Uterus (tissue), 4 donors: ENCODE measurements at places on chromosomes 5 and 9. TPM values are rescaled to one million over a fixed set of nuclear protein-coding genes. Genes with fewer than 3 reads are reported as not detected.
A peak's percentile ranks its signal among the peaks of the same experiment; 100 is the strongest.

DNA sequence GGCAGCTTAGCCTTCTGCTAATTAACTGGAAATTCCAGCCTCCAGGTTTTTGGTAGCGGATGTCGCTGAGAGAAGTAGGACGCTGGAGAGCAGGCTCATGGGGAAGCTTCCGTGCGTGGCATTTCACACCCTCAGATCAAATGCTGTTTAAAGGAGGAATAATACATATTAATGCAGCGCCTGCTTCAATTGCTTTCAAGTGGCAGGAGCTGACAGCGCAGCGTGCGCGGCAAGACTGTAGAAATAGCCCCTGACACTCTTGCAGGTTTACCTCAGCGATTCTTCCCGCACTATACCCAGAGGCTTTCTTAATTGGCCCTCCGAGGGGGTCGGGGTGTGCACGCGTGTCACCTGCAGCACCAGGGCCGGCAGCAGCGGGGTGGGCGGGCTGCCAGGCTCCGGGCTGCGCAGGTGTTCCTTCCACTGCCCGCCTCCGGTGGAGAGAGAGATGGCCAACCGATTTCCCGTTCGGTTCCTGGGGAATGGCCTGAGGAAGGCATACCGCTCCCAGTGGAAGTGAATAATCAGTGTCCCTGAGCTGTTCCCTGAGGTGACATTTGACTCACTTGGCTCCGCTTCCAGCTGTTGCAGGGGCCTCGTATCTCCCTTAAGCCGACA is 427.9 kb downstream of the KCTD16 start:
- no peaks in the 10 kb centered on the region for H3K4me1 ChIP-seq
- no peak for DNase-seq
- H3K36me3 ChIP-seq = no peaks in the 10 kb centered on the region
- no peak overlapping the region for H3K4me3 ChIP-seq
- H3K27ac ChIP-seq = no peak overlapping the region

GRCh38 chr5:60208716-60209115 is 315.2 kb upstream of the PDE4D start:
- DNase-seq = peak; percentile 15
- no peaks in the 10 kb centered on the region for H3K4me1 ChIP-seq
- no peaks in the 10 kb centered on the region for H3K36me3 ChIP-seq
- no peaks in the 10 kb centered on the region for H3K27me3 ChIP-seq
- H3K4me3 ChIP-seq = no peak overlapping the region

The RANBP3L gene
- 1.5 TPM for total RNA-seq

DNA sequence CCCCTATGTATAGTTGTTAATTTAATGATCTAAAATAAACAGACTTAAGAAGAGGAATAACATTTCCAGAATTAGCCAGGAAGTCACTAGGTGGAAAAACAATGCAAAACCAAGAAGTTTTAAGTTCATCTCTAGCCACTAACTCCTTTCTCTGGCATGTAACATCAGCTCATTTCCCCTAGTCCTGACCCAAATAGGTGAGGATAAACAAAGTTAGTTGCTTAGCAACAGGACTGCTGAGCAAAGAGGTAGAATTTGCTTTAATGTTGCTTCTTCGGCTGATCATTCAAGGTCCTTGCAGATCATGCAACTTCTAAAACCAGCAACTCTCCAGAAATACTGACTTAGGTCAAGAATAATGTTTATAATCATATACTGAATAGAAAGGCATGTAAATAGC is 675.8 kb downstream of the CETN3 start:
- H3K27me3 ChIP-seq = no peaks in the 10 kb centered on the region
- no peaks in the 10 kb centered on the region for H3K36me3 ChIP-seq
- H3K4me1 ChIP-seq = no peaks in the 10 kb centered on the region
- no peak overlapping the region for H3K4me3 ChIP-seq
- no peak overlapping the region for H3K27ac ChIP-seq

- no peaks in the 10 kb centered on the region for H3K4me1 ChIP-seq
- H3K27me3 ChIP-seq = no peaks in the 10 kb centered on the region
- H3K36me3 ChIP-seq = no peaks in the 10 kb centered on the region
- no peak overlapping the region for H3K4me3 ChIP-seq
Measured at GRCh38 chr5:107937204-107937603, 266.5 kb upstream of the EFNA5 start.

DNA sequence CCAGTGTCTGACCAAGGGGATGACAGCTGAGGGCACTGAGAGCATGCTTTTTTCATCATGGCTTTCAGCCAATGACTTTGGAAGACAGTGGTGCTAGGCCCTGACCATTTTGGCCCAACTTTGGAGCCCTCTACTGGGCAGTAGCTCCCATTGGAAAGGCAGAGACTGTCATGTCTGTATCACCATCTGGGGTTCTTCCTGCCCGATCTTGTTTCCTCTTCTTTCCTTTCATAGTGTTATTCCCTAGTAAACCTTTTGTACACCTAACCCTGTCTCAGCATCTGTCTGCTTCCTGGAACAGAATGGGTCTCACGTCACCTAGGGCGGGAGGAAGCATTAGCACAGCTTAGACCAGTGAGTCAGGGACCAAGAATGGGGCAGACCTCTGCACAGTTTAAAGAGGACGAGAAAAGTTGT is 97.4 kb upstream of the MAST4 start:
- H3K4me1 ChIP-seq = no peaks in the 10 kb centered on the region
- DNase-seq = no peak
- H3K27ac ChIP-seq = no peak overlapping the region
- H3K27me3 ChIP-seq = no peaks in the 10 kb centered on the region

DNA sequence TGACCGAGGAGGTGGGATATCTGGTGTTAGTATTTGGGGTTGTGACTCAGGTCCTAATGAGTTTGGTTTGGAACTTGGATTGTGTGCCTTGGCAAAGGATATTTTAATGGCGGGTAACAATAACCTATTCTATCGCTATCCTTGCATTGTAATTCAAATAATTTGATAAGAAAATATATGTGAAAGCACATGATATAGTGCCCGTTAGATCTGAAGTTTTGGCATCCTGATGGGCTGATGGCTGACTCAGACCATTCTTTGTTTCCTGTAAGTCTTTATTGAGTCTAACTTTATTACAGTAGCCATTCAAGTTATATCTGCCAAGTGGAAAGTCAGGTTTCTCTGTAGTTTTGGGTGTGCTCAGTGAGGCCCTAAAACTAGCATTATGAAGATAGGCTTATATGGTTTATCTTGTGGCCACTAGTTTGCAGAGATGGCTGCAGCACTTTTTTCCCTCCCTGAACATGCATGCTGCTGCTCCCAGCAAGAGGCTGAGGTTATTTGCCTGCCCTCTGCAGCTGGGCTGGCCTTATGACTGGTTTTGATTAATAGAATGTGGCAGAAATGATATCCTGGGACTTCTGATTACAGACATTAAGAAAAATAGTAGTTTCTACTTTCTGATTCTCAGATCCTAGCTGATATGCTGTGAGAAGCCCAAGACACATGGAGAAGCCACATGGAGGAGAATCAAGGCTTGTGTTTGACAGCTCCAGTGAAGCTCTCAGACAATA is 46.6 kb downstream of the CFAP95 start:
- H3K27me3 ChIP-seq = no peaks in the 10 kb centered on the region
- H3K4me1 ChIP-seq = no peaks in the 10 kb centered on the region
- no peak for DNase-seq
- no peak overlapping the region for H3K27ac ChIP-seq

DNA sequence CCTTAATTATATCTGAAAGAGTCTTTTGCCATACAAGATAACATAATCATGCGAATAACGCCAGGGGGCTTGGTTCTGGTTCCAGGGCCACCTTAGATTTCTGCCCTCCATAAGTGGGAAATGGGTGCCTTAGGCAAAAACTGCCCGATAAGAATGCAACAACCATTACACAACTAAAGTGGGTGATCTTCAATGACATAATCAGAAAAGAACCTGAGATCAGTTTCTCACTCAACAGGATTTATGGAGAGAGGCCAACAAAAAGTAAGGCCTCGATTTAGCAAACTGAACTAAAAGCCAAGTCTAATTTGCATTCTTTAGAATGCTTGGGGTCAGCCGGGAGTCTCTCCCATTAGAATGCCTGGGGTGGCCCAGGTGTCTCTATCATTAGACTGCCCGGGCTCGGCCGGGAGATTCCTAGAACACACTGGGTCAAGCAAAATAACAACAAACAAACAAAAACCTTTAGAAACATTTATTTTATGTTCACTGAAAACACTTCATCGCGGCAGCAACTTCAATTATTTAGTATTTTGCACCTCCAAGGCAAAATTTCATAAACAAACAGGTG is 194.8 kb downstream of the AUH start:
- H3K4me3 ChIP-seq = no peak overlapping the region
- no peaks in the 10 kb centered on the region for H3K36me3 ChIP-seq
- H3K27me3 ChIP-seq = no peaks in the 10 kb centered on the region

GRCh38 chr9:16950051-16950450 is 79.6 kb upstream of the BNC2 start:
- no peak for DNase-seq
- H3K27ac ChIP-seq = no peak overlapping the region
- no peaks in the 10 kb centered on the region for H3K36me3 ChIP-seq
- no peak overlapping the region for H3K4me3 ChIP-seq
- no peaks in the 10 kb centered on the region for H3K4me1 ChIP-seq
- no peaks in the 10 kb centered on the region for H3K27me3 ChIP-seq

- no peak overlapping the region for H3K4me3 ChIP-seq
- H3K36me3 ChIP-seq = no peaks in the 10 kb centered on the region
- H3K4me1 ChIP-seq = no peaks in the 10 kb centered on the region
- DNase-seq = no peak
Measured at GRCh38 chr9:116891424-116891823, 204.3 kb downstream of the TRIM32 start.

DNA sequence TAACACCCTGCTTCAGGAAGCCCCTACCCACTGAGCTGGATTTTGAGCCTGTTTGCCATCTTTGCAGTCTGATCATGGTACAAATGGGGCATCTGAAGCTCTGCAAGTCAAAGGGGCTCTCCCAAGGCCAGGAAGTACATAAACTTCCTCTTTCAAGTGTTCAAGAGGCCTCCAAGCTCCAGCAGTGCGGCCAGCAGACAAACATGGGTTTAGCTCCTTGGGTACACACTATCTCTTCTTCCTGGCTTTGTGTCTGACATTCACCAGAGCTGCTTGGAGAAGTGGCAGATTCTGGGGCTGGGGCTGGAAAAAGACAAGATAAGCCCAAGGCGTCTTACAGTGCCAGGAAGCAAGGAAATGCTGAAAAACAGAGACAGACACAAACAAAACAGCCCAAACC is 34.1 kb downstream of the LAMC3 start:
- no peak overlapping the region for H3K27ac ChIP-seq
- no peak overlapping the region for H3K4me3 ChIP-seq
- H3K4me1 ChIP-seq = no peaks in the 10 kb centered on the region
- DNase-seq = no peak
- no peaks in the 10 kb centered on the region for H3K36me3 ChIP-seq
- H3K27me3 ChIP-seq = no peaks in the 10 kb centered on the region

The KIF4B gene
- total RNA-seq = not detected

GRCh38 chr5:17123010-17123409 is 94.4 kb upstream of the BASP1 start:
- no peaks in the 10 kb centered on the region for H3K27me3 ChIP-seq
- no peak overlapping the region for H3K4me3 ChIP-seq
- no peaks in the 10 kb centered on the region for H3K36me3 ChIP-seq
- DNase-seq = no peak

DNA sequence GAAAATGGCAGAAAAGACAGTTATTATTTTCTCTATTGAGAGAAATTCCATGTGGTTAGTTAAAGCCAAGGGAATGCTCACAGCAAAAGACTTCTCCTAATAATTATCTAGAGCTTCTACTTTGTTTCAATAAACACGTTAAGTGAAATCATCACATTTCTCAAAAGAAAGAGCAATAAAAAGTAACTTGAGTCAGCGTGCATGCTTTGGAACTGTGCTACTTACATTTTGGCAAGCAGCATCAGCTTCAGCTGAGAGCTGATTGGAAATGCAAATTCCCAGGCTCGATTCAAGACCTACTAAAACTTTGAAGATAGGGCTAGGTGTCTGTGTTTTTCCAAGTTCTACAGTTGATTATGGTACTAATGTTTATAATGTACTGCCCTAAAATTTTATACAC is 132.1 kb downstream of the CDH18 start:
- no peaks in the 10 kb centered on the region for H3K4me1 ChIP-seq
- no peak overlapping the region for H3K27ac ChIP-seq
- H3K27me3 ChIP-seq = no peaks in the 10 kb centered on the region
- DNase-seq = no peak

DNA sequence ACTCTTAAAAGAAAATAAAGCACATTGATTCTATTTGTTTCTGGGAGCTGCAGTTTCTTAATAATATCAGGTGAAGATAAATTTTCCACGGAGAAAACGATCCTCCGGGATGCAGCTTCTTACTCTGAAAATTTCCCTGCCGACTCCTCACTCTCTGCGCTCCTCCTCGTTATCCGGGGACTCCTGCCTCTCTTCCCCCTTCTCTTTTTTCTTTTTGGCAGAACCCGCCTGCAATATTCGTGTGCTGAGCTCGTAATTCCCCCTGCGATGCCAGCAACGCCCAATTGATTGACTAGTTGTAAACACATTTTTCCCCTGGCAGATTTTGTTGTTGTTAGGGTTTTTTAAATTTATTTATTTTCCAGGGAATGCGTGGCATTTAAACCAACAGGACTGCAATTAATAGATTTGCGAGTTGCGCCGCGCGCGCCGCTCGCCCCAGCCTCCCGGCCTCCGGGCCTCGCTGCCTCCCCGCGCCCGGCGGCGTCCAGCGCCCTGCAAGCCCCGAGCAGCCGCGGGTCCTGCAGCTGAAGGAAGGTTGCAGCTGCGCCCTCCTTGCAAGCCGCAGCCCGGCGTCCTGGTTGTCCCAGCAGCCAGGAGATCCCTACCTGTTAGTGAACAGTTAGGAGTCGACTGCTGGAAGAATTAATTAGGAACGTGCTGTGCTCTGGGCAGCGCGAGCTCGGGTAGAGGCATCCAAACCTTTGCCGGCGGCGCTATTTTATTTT is 2.2 kb downstream of the NTNG2 start:
- no peak for DNase-seq
- H3K36me3 ChIP-seq = no peaks in the 10 kb centered on the region
- H3K27me3 ChIP-seq = peaks cover 30% of the 10 kb centered on the region
- no peak overlapping the region for H3K4me3 ChIP-seq
- peaks cover 16% of the 10 kb centered on the region for H3K4me1 ChIP-seq

GRCh38 chr9:7166074-7166473 is 408.3 kb downstream of the KDM4C start:
- H3K4me3 ChIP-seq = no peak overlapping the region
- DNase-seq = no peak
- no peaks in the 10 kb centered on the region for H3K4me1 ChIP-seq
- H3K36me3 ChIP-seq = no peaks in the 10 kb centered on the region
- H3K27ac ChIP-seq = no peak overlapping the region

GRCh38 chr5:82519558-82519957 is 241.4 kb upstream of the RPS23 start:
- H3K36me3 ChIP-seq = no peaks in the 10 kb centered on the region
- H3K4me3 ChIP-seq = no peak overlapping the region
- H3K27ac ChIP-seq = no peak overlapping the region
- no peaks in the 10 kb centered on the region for H3K27me3 ChIP-seq
- H3K4me1 ChIP-seq = no peaks in the 10 kb centered on the region

GRCh38 chr5:35859101-35859661 is 2.5 kb downstream of the IL7R start:
- no peaks in the 10 kb centered on the region for H3K36me3 ChIP-seq
- no peaks in the 10 kb centered on the region for H3K27me3 ChIP-seq
- no peaks in the 10 kb centered on the region for H3K4me1 ChIP-seq
- H3K4me3 ChIP-seq = no peak overlapping the region

The CDH9 gene
- total RNA-seq = not detected

GRCh38 chr9:71814226-71814625 is 45.9 kb upstream of the CEMIP2 start:
- H3K4me3 ChIP-seq = no peak overlapping the region
- peak; percentile 27 for DNase-seq
- H3K27ac ChIP-seq = no peak overlapping the region

GRCh38 chr5:65811885-65812284 is 89.9 kb downstream of the NLN start:
- H3K36me3 ChIP-seq = no peaks in the 10 kb centered on the region
- H3K27ac ChIP-seq = no peak overlapping the region
- DNase-seq = no peak
- H3K4me3 ChIP-seq = no peak overlapping the region
- no peaks in the 10 kb centered on the region for H3K27me3 ChIP-seq
